ENCODE measurements at places on chromosomes 2 and 18.

DNA sequence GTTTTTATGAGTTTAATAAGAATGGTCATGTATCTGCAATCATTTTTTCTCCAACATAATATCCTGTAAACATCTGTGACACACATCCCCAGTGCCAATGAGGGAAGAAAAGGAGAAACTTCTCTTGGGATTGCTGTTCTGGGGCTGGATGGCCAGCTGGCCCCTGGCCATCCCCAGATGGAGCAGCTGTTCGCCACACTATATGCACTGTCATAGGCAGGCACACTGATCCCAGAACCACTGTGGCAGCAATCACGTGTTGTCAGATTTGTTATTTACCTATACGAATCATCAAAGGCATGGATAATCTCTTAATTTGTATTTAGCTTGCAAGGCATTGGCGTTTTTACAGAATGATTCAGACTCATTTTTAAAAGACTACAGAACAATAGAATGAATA, 167.6 kb upstream of the ACAA2 start:
- DNase-seq, result no peak

- DNase-seq, result no peak
Measured at GRCh38 chr18:10293966-10294365, 160.5 kb upstream of the APCDD1 start.

GRCh38 chr2:140064243-140064642, 1284.1 kb upstream of the NXPH2 start:
- DNase-seq, result no peak

DNA sequence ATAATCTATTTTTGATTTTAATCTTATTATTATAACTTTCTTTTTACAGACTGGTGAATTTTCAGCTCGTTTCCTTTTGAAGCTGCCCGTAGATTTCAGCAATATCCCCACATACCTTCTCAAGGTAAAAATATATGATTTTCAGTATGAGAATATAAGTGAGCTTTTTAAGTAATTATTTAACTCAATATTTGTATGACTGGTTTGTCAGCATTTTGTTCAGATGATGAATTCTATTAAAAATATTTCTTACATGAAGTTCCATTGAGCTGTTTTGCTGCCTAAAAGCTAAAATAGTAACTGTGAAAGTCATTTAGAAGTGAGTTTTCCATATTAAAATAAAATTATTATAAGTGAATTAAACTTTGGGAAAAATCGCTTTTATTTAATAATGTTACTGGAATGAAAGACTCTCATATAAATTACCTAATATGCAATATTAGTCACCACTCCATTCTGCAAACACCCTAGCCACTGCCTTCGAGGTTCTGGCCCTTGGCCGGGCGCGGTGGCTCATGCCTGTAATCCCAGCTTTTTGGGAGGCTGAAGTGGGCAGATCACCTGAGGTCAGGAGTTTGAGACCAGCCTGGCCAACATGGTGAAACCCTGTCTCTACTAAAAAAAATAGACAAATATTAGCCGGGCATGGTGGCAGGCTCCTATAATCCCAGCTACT, 155.3 kb downstream of the BABAM2 start:
- no peak for DNase-seq

DNA sequence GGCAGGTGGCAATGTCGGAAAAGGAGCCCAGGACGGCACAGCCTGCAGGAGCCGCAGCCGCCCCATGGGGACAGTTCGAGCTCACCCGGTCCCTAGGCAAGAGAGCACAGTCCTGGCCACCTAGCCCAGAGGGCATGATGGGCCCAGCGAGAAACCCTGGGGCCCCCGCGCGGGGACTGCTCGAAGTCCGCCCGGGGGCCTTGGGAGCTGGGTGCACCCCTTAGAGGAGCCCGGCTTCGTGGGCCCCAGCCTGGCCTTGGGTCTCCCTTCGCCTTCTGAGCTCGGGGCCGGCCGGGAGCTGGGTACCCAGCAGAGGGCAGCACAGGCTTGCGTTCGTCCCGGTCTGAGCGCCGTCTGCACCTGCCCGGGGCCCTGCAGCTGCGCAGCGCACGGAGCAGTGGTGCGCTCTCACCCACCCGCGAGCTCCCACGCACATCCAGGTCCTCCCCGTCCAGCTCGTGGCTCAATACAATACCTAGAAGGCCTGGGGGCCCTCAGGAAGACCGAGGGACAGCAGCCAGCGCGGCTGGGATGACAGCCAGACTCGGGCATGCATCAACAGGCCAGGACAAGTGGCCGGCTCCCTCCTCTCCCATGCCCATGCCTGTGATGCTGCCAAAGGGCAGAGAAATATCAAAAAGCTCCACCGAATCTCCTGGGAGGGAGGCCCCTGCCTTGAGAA, 96.2 kb upstream of the ZNF532 start:
- peak; percentile 60 for DNase-seq

DNA sequence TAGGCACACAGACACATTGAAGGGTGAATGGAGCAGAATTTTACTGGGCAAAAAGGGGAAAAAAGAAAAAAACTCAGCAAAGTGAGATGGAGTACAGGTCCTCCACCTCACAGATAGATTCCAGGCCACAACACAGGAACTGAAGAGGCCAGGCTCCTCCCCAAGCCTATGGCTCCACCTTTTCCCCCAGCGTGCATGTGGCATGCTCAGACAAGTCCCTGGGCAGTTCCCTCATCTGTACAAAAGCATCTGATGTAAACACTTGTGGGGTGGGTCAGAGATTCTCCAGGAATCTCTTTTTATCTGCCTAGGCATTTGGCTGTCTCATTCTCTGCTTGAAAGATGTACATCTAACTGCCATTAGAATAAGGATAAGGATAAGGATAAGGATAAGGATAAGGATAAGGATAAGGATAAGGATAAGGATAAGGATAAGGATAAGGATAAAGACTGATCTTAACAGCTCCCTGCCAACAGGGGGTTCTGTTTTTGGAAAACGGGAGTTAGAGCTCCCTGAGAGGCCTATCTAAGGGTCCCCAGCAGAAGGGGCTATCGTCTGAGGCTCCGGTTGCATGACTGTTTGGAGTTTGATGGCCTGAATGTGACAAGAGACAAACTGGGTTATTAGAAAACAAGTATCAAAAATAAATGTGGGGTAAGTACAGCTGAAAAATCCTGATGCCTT, 17.2 kb upstream of the ASXL3 start:
- DNase-seq, result no peak

- DNase-seq, result no peak
Measured at GRCh38 chr2:218812096-218812815, 19.3 kb downstream of the PRKAG3 start.

- no peak for DNase-seq
Measured at GRCh38 chr2:29638641-29639040, 282.7 kb downstream of the ALK start.

DNA sequence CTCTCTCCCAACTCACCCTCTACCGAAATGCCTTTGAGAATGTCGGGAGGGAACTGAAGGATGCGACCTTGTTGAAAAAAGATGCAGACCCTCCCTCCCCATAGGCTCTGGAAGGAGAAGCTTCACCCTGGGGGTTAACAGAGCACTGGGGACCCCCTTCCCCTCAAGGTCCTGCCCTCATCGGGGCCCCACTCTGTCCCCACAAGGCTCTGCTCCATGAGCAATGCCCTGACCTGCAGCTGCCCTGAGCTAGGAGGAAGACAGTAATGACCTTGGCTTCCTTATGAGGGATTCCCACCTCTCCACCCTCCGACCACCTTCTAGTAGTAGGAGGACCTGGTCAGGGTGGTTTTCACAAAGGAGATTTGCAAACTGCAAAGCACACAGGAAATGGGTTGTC, 44.4 kb upstream of the HPCAL1 start:
- DNase-seq, result no peak

DNA sequence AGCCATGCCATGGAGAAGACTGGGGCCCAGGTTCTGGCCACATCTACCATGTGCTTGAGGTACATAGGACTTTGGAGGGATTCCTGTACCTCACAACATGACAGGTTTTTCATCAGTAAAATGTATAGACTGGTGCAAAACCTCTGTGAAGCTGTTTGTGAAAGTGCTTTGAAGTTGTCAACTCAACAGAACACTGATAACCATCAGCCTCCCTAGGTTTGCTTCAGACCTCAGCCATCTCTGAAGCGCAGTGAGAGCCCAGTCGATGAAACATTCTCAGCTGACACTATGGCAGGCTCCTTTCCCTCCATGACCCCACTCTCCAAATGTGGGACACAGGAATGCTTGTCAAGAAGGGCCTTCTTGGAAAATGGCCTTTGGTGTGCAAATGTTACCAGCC, 38.6 kb downstream of the STK25 start:
- DNase-seq, result no peak

- DNase-seq, result no peak
Measured at GRCh38 chr2:152546230-152546837, 170.9 kb downstream of the PRPF40A start.

DNA sequence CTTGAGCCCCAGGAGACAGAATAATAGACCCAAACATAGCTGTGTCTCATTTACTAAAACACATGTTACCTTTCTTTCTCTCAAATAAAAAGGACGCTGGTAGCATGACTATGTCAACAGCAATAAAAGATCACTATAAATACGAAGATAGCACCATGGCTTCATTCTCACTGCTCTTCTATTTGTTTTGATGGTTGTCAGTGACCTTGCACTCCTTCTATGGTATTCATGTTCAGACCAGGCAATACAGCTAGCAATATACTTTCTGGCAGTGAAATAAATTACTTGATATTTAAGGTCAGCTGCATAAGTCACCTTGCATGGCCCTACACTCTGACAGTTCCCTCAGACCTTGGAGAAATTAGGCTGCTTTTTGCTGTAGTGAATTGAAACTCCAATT, 263.2 kb upstream of the CDH7 start:
- DNase-seq, result no peak

GRCh38 chr2:215870088-215870490, 143.3 kb downstream of the MREG start:
- DNase-seq, result no peak

GRCh38 chr18:43893001-43893637, 615.8 kb upstream of the SYT4 start:
- no peak for DNase-seq

- DNase-seq, result no peak
Measured at GRCh38 chr2:218332288-218332687, 24.4 kb upstream of the CATIP start.

DNA sequence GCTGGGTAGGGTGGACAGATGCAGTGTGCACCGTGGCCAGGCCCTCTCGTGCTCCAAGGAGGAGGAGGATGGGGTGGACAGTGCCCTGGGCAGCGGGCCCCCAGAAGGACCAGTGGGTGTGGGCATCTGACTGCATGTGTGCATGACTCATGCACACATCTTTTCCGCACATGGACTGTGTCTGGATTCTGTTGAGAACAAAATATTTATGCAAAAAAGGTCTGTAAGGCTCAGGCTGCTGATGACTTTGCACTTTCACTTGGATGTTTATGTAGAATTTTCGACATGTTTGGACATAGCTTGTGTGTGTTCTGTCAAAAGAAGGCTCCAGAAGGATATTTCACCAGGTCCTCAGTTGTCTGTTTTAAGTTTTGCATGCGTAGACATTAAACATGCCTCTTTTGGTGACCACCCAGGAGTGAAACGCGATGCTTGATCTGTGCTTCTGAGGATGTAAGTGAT, 45.6 kb downstream of the MTCL1 start:
- no peak for DNase-seq

GRCh38 chr2:42327125-42327524, 33.9 kb downstream of the COX7A2L start:
- no peak for DNase-seq

DNA sequence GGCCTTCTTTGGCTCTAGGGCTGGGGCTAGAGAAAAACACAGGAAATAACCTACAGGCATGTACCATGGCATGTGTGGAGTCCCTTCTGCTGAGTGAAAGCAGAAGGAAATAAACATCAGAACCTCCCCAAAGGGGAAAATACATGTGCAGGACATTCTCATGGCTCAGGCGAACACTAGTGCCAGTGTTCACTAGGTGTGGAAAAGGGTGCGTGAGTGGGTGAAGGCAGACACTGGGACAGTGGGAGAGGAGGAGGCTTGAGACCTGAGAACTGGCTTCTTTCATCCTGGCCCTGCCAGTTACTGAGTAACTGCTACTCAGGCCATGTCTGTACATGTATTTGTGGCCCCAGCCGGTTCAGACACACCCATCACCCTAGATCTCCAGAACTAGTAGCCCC, 268.2 kb downstream of the PRKCE start:
- no peak for DNase-seq

GRCh38 chr2:199302851-199303250, 154.9 kb downstream of the SATB2 start:
- no peak for DNase-seq

- no peak for DNase-seq
Measured at GRCh38 chr18:13930964-13931363, 15.6 kb upstream of the MC2R start.

GRCh38 chr2:54839461-54840255, 116.2 kb downstream of the EML6 start:
- no peak for DNase-seq

DNA sequence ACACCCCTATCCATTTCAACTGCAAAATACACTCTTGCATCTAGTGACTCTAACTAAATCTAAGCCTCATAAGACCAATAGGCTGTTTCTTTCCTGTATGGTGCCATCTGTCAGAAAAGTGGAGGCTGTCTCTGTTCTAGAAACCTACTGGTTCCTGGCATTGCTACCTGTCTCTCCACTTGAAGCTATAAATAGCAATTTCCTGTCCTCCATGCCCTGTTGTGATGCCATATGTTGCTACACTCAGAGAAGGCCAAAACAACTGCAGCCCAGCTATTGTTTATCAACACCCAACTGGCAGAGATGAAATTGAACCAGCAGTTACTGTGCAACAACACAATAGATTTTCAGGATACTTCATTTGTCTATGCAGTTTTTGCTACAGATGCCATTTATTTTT, 1355.1 kb upstream of the SLC39A10 start:
- no peak for DNase-seq

GRCh38 chr18:37476182-37476581, 89.4 kb downstream of the CELF4 start:
- DNase-seq, result no peak

- no peak for DNase-seq
Measured at GRCh38 chr2:3434654-3435053, 55.2 kb downstream of the TRAPPC12 start.

- no peak for DNase-seq
Measured at GRCh38 chr2:101540518-101540917, 65.6 kb upstream of the RFX8 start.

GRCh38 chr2:194103941-194104659, 1552.9 kb upstream of the SLC39A10 start:
- DNase-seq, result no peak

DNA sequence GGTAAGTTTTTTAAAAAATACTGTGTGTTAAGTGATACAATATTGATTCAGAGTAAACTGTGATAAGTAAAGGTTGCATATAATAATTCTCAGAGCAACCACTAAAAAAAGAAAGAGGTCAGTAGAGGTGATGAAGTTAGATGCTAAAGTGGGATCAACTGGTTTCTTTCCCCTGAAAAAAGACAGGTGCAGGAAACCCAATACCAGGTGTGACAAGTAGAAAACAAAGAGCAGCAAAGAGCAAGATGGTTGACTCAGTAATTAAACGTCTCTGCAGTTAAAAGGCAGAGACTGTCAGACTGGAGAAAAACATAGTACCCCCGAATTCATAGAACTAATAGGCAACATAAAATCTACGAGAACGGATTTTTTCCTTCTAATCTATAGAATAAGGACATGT, 128.3 kb downstream of the ATP9B start:
- no peak for DNase-seq

GRCh38 chr2:156401861-156402260, 34.3 kb upstream of the GPD2 start:
- no peak for DNase-seq

- no peak for DNase-seq
Measured at GRCh38 chr2:105711394-105711793, 33.3 kb upstream of the NCK2 start.
